ENCODE measurements at places on chromosomes 2 and 18.

GRCh38 chr18:12630136-12630535, 27.8 kb downstream of the SPIRE1 start:
- no peak for DNase-seq

- no peak for DNase-seq
Measured at GRCh38 chr2:240207661-240208060, 67.2 kb upstream of the OTOS start.

- DNase-seq, result no peak
Measured at GRCh38 chr2:15588329-15588919, 3.2 kb upstream of the DDX1 start.

GRCh38 chr2:124328397-124328796, 303.3 kb downstream of the CNTNAP5 start:
- DNase-seq, result no peak

GRCh38 chr18:64270121-64270520, 121.2 kb upstream of the LINC00305 start:
- DNase-seq, result no peak

- DNase-seq, result no peak
Measured at GRCh38 chr2:239522002-239522739, 121.4 kb upstream of the HDAC4 start.

DNA sequence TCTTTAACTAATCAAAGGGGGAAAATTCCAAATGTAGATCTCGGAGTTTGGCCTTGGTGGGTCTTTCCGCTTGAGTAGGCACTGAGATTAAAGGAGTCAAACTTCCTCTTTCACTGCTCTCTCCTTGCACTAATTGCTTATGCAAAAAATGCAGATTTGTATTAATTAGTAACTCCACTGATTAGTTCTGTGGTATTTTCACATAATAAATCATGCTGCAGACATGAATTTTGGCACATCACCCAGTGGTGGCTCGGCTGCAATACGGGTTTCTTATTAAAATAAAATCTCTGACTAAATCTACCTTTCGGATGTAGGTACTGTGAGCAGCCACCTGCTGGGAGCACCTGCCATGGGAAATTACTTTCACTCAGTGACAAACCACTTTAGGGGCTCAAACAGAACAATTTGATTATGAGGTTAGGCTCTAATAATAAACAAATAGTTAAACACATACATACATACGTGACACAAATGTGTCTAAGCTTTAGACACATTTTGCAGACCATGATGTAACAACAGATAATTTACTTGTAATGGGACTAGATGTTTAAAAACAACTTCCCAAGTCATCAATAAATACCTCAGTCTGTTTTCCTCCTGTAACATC, 6.4 kb upstream of the NEUROD1 start:
- DNase-seq, result no peak

GRCh38 chr18:77197073-77197472, 52.6 kb upstream of the GALR1 start:
- no peak for DNase-seq

DNA sequence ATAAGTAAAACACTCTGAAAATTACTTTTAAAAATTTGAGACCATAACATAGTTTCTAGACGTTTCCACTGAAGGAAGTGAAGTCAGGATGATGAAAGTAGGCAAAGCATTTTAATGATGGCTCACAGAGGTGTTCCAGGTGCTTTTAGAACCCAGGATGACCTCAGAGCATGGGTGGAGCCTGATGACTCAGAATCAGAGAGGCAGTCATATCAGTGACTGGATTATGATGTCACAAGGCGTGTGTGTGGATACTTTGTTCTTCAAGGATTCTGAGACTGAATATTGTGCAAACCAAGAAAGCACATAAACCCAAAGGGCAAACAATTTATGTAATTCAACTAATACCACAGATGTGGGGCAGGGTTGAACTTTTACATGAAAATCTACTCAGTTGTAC, 208.0 kb upstream of the FBXO11 start:
- no peak for DNase-seq

GRCh38 chr18:57447154-57447621, 12.0 kb downstream of the ONECUT2 start:
- no peak for DNase-seq

DNA sequence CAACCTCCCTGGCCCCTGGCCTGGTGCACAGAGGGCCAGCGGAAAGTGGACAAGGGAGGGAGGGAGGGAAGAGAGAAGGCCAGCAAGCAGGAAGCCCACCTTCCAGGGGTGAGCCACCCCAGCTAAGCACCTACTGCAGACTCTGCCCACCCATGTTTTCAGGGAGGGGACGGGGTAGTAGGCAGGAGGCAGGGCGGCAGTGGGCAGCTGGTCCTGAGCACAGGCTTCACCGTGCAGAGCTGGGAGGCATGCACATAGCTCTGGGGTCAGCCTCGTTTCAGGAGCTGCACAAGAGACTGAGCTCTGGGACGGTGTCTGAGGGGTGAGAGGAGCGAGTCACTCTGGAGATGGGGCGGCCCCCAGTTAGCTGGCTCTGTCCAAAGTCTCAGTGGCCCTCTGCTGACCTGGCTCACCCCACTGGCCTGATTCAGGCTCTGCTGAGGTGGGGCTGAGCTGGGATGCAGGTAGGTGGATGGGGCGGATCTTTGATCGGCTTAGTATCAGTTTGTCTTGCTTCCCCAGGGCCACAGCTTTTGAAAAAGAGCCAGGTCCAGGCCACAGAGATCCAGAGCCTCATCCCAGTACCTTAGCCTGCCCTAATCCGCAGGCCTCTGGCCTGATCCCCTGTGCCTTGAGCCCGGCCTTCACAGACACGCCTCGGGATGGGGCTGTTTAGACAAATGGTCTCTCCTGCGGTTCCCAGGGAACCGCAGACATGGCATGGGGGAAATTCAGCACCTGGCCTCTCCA, 3.7 kb downstream of the NMUR1 start:
- no peak for DNase-seq

DNA sequence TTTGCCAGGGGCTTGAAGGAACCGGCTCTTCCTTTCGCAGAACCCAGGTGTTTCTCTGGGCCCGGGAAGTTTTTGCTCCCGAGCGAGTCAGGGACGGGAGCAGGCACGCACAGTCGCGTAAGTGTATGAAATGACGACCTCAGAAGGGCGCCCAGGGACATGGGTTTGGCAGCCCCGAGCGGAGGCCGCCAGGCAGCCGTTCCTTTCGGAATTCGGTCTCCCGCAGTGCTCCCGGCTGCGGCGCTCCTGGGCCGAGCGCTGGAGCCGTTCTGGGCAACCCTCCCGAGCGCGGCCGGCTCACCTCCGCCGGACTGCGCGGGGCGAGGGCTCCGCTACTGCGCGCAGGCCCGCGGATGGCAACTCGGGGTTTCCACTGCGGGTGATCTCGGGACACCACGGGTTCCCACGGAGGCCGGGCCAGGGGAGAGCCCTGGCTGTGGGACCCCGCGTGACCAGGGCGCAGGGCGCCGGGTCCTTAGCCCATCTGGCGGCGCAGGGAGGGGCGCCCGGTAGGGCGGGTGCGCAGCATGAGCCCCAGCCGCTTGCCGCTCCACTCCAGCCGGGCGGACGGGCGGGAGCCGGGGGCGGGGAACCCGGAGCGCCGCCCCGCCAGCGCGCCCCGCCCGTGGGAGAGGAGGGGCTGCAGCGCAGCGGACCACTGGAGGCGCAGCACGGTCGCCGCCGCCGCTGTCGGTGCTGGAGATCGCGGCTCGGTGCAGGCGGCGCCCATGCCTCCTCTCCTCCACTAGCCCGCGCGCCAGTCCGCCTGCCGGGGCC, at the start of gene OSBPL6:
TSS of gene OSBPL6 (plus strand) at position 690 of the 777 bp plus-strand sequence. CDS start 111,673 bp downstream, outside the sequence.
- peak; percentile 39 for DNase-seq

DNA sequence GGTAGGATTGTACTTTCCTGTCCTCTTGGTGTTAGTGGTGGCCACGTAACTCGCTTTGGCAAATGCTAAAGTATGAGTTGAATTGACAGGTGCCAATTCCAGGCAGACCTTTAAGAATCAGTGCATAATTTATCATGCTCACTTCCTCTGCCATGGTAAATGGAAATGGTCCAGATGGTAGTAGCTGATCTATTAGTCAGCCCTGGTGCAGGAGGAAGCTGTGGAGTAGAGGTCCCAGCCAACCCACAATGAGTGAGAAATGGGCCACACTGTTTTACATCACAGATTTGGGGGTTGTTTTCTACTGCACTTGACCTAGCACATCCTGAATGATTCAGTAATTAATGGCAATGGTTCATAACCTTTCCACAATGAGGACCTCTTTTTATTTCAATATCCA, 104.4 kb downstream of the RGPD3 start:
- DNase-seq, result no peak

- no peak for DNase-seq
Measured at GRCh38 chr2:428591-428990, 140.7 kb upstream of the ALKAL2 start.

- DNase-seq, result no peak
Measured at GRCh38 chr2:189836644-189837043, 52.4 kb downstream of the PMS1 start.

DNA sequence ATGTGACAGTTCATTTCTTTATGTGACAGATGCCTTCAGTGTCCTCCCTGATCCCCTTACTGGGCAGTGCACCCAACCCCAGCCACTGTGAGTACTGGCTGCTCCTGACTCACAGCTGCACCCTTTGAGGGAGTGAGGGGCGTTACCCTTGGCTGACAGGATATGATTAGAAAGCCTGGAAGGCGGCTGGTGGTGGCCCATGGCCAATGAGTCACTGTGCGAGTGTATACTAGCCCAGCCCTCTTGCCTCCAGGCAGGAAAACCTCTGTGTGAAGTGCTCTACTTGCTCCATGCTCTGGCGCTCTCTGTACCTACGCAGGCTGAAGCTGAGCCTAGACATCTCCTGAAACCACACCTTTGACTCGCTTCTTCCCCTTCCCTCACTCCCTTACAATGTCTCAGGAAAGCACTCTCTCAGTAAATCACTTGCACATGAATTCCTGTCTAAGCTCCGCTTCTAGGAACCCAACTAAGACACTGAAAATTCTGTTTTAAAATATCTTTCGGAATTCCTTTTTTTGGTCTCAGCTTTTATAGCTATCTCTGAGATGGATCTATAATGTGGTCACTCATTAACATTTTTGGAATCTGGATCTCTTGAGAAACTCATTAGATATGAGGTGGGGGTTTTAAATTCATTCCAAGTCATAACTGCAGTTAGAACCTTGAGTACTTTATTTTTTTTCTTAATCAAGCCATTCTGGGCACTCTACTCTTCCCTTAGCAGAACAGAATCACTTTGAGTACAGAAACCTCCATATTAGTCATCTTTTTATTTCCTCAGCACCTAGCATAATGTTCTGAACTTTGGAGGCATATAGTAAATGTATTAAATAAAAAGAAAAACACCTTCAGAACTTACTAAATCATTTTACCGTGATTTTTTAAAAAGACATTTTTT, 25.3 kb upstream of the STAM2 start:
- DNase-seq, result no peak

DNA sequence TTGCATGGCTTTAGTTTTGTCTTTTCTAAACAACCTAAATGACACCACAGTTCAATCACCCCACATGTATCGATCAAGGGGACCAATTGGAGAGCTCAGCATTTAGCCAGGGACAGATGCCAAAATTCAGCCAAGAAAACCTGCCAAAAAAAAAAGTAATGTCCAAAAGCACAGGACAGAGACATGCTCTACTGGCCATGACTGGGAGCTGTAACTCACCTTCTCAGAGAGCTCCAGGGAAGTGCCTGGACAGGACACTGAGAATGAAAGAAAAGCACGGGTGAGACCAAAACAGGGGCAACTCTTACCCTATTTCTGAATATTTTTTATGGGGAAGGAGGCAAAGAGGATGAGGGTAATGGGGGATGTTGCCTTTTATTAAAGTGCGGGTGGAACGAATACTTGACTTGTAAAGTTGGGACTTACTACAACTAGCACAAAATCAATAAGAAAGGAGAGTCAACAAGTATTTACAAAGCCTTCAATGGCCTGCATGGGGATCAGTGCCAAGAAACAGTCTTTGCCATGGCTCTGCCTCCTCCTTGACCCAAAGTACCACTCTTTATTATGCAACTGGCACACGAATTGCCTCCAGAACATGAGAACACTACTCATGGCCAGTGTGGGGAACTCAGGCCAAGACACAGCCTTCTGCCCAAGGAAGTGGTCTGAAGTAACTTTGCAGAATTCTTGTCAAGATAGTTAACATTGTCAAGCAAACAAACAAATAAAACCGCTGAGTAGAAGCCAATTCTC, 72.9 kb upstream of the HK2 start:
- no peak for DNase-seq

- DNase-seq, result no peak
Measured at GRCh38 chr2:74834792-74835755, 1.1 kb downstream of the HK2 start.

DNA sequence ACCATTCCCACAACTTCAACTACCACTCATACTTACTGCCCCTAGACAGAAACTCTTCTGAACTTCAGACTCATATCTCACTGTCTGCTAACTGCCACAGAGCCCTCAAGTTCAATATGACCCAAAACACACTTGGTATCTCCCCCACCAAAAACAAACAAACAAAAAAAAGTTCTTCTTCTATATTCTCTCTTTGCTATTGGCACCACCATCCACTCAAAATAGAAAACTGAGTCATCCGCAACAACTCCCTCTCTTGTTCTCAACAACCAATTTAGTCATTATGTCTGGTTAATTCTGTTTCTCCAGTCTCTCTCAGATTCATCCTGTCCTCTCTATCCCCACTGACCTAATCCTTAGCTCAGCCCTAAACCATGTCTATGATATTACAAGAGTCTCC, 7.2 kb upstream of the DCTN1 start:
- no peak for DNase-seq

- DNase-seq, result no peak
Measured at GRCh38 chr2:96353032-96353561, 17.5 kb downstream of the NCAPH start.

GRCh38 chr2:237199082-237199481, 113.4 kb downstream of the COPS8 start:
- no peak for DNase-seq

DNA sequence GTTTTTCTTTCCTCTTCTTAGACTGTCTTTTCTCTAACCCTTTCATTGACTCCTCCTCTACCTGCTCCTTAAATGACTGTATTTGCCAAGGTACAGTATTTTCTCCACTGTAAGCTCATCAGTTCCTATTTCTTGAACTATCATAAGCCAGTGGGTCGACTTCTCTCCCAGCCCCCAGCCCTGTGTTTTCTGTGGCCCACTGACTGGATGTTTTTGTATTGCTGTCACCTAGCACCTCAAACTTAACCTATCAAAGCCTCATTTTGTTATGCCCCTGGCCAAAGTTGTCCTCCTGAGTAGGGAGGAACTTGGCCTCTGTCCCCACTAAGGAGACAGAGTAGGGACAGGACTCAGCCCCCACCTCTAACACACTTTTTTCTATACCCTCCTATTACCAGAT, 65.4 kb upstream of the CABLES1 start:
- DNase-seq, result no peak

GRCh38 chr2:235768606-235769005, 274.8 kb downstream of the AGAP1 start:
- no peak for DNase-seq

DNA sequence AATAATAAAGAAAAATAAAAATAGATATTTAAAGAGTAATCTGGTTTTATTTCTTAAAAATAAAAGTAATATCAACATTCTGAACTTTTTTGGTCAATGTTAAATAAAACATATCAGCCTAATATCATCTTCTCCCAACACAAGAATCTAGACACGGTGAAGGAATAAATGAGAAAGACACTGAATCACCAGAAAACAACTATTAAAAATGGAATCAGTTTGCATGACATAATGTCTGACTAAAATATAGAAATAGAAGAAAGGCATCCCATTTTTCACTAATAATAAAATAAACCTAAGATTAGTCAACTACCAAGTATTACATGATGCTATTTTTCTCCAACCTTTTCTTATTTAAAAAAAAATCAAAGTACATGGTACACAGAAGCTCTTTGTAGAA, 30.8 kb upstream of the TNFAIP6 start:
- no peak for DNase-seq

- no peak for DNase-seq
Measured at GRCh38 chr2:230179907-230180306, 39.9 kb downstream of the SP110 start.

Measured in stimulated activated CD4-positive, alpha-beta T cell treated with anti-CD3 and anti-CD28 coated beads, TNF-alpha, amount 100 ng/mL, for 1 hour (primary cell).